ENCODE measurements at places on chromosomes 16 and 17. TPM values are rescaled to one million over a fixed set of nuclear protein-coding genes. Genes with fewer than 3 reads are reported as not detected.

Gene ACAP1
- total RNA-seq: 6.5 TPM

Gene PRSS21
- total RNA-seq: 33.5 TPM

Gene KRT9
- total RNA-seq: not detected

DNA sequence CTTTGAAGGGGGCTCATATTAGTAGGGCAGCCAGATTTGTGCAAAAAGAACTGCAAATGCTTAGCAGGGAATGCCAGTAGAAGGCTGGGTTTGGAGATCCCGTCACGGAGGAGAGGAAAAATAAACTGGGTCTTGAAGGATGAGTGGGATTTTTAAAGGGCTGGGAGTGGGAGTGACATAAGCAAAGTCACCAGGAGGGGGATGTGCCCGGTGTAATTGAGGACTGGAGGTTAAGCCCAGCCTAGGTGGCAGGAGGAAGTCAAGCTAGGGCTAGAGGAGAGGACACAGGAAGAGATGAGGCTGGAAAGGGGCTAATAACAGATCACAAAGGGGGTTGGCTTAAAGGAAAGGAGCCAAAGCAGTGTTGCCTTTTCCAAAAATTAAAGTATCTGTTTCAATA, 23.2 kb upstream of the LONP2 start:
- no peaks in the 10 kb centered on the region for H3K27me3 ChIP-seq
- DNase-seq: no peak

- H3K4me1 ChIP-seq: no peaks in the 10 kb centered on the region
- no peak overlapping the region for H3K4me3 ChIP-seq
- no peak overlapping the region for H3K27ac ChIP-seq
- DNase-seq: no peak
- H3K36me3 ChIP-seq: no peaks in the 10 kb centered on the region
Measured at GRCh38 chr17:10169290-10169689, 29.1 kb downstream of the GAS7 start.

DNA sequence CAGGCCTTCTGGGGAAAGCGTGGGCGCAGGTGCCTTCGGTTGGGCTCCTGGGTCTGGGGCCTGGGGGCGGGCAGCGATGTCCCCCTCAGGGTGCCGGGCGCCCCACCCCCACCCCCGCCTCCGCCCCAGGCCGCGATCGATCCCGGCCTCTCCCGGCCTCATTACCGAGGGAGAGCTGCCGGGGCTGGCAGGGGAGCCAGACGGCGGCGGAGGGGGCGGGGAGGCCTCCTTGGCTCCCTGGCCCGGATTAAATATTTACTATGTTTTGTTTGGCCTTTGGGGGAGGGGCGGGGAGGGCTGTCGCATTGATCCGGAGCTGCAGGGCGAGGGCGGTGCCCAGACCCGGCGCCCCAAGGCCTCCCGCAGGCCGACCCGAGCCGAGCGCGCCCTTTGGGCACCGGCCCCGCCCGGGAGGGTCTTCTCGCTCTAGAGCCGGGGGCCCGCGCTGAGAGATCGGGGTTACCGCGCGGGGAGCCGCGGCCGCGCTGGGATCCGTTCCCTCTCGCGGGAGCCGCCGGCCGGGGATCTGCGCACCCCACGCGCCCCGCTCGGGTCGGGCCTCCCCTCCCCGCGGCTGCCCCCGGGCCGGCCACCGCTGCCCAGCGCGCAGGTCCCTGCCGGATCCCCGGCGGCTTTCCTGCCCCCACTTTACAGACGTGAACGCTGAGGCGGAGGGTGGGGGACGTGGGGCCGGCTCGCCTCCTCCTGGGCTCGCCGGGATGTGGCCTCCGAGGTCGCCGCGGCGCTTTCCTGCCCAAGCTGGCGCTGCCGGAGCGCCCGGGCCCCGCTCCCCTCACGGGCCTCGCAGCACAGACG, 27.0 kb downstream of the RTN4RL1 start:
- H3K27ac ChIP-seq: peak overlapping the region; percentile 84
- H3K36me3 ChIP-seq: no peaks in the 10 kb centered on the region
- H3K27me3 ChIP-seq: no peaks in the 10 kb centered on the region
- peak; percentile 77 for DNase-seq
- peaks cover 37% of the 10 kb centered on the region for H3K4me1 ChIP-seq

GRCh38 chr16:49620869-49621240, 235.1 kb downstream of the ZNF423 start:
- H3K36me3 ChIP-seq: no peaks in the 10 kb centered on the region
- H3K4me1 ChIP-seq: no peaks in the 10 kb centered on the region
- no peak for DNase-seq
- H3K27me3 ChIP-seq: no peaks in the 10 kb centered on the region
- H3K27ac ChIP-seq: peak overlapping the region; percentile 19

- no peak overlapping the region for H3K4me3 ChIP-seq
- H3K4me1 ChIP-seq: no peaks in the 10 kb centered on the region
- H3K27ac ChIP-seq: no peak overlapping the region
- DNase-seq: no peak
- no peaks in the 10 kb centered on the region for H3K27me3 ChIP-seq
Measured at GRCh38 chr16:81413245-81413990, 31.2 kb upstream of the CMIP start.

DNA sequence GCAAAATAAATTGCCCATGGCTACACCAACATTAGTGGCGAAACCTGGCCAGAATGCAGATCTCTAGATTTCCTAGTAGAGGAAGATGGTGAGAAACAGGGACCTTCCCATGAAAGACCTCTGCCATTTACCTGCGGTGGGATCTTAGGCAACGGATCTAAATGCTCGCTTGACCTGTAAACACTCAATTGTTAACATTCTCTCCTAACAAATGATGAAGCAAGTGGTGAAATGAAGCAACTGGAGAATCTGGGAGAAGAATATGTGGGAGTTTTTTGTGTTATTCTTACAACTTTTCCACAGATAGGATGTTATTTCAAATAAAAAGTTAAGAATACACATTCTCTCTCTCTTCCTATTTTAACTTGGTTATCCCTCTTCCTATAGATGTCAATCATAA, 56.6 kb downstream of the SMG6 start:
- no peaks in the 10 kb centered on the region for H3K27me3 ChIP-seq
- H3K4me3 ChIP-seq: no peak overlapping the region
- no peaks in the 10 kb centered on the region for H3K36me3 ChIP-seq
- no peak for DNase-seq
- no peaks in the 10 kb centered on the region for H3K4me1 ChIP-seq
- H3K27ac ChIP-seq: no peak overlapping the region

- H3K27ac ChIP-seq: no peak overlapping the region
- peaks cover 4% of the 10 kb centered on the region for H3K4me1 ChIP-seq
- H3K27me3 ChIP-seq: no peaks in the 10 kb centered on the region
Measured at GRCh38 chr16:19518388-19518787, 3.5 kb downstream of the GDE1 start.

- H3K27ac ChIP-seq: no peak overlapping the region
- H3K4me3 ChIP-seq: no peak overlapping the region
- no peaks in the 10 kb centered on the region for H3K27me3 ChIP-seq
Measured at GRCh38 chr17:57502811-57503241, 242.3 kb downstream of the CCDC182 start.
